ENCODE measurements at places on chromosomes 3 and 15.

DNA sequence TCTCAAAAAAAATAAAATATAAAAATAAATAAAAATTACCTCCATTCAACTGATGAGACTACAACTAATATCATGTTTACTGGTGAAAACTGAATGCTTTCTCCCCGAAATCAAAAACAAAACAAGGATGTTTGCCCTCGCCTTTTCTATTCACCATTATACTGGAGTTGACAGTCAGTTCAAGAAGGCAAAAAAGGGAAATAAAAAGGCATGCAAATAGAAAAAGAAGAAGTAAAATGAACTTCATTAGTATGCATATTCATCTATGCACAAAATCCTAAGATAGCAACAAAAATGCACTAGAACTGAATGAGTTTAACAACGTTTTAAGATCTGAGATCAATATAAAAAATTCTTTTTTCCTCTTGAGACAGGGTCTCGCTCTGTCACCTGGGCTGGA lies 72.7 kb upstream of the FAM174B start:
- no peak overlapping the region for H3K4me3 ChIP-seq
- H3K36me3 ChIP-seq = no peaks in the 10 kb centered on the region
- H3K27ac ChIP-seq = no peak overlapping the region

DNA sequence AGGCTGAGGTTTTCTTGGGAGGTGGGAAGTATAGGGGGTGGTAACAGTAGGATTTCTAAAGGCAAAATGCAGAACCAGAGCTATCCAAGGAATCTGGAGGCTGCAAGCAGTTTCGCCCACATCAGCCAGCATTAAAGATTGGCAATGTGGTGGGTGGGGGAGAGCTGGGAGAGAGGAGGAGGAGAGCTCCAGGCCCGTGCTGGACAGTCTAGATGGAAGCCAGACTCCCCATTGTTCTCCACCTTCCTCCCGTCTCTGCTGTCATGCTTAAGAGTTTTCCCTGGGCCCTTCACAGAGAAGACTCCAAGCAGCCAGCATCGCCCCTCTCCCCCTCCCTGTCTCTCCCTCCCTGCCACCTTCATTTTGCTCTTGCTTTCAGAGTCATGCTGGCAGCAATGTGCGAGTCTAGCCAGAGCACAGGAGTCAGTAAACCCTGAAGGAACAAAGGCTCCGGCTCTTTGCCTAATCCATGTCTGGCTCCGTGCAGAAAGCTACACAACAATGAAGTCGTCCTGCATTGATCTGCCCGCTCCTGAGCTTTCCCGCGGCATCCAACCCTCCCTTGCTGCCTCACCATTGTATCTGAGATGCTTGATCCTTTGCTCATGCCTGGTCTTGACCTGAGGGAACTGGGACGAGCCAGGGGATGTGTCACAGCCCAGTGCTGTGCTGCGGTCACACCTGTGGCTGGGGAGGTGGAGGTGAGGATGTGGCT lies 282.9 kb downstream of the NTRK3 start:
- no peak for ATAC-seq
- no peak overlapping the region for H3K4me3 ChIP-seq
- H3K27ac ChIP-seq = no peak overlapping the region
- H3K4me1 ChIP-seq = no peaks in the 10 kb centered on the region
- H3K27me3 ChIP-seq = no peaks in the 10 kb centered on the region
- H3K36me3 ChIP-seq = no peaks in the 10 kb centered on the region

DNA sequence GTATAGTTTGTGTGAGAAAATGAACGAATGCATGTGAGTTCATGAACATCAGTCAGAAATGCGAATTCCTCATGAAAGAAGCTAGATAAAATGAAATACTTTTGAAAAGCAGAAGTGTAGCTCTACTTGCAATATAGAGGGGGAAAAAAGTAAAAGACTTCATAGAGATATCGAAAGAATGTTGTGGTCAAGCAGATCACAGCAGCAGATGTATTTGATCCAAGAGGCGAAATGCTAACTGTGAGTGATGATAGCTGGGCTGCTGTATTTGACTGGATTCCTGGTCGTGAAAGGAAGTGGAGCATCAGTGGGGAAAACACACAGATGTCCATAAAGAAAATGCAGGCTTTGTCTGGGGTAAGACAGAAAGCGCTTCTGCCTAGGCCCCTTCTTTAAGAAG lies 112.4 kb downstream of the ADAMTSL3 start:
- no peaks in the 10 kb centered on the region for H3K4me1 ChIP-seq
- H3K36me3 ChIP-seq = no peaks in the 10 kb centered on the region

- no peak overlapping the region for H3K4me3 ChIP-seq
- H3K27ac ChIP-seq = no peak overlapping the region
- no peaks in the 10 kb centered on the region for H3K4me1 ChIP-seq
- ATAC-seq = no peak
- no peaks in the 10 kb centered on the region for H3K27me3 ChIP-seq
Observed at GRCh38 chr15:76234337-76234889, 76.9 kb downstream of the ETFA start.

- H3K27ac ChIP-seq = no peak overlapping the region
- no peaks in the 10 kb centered on the region for H3K36me3 ChIP-seq
- no peaks in the 10 kb centered on the region for H3K27me3 ChIP-seq
Observed at GRCh38 chr3:325495-325894, 128.9 kb downstream of the CHL1 start.

- no peak overlapping the region for H3K27ac ChIP-seq
- no peaks in the 10 kb centered on the region for H3K27me3 ChIP-seq
- ATAC-seq = no peak
- H3K4me1 ChIP-seq = no peaks in the 10 kb centered on the region
- H3K4me3 ChIP-seq = no peak overlapping the region
Observed at GRCh38 chr15:66896611-66897010, 168.8 kb upstream of the SMAD3 start.

GRCh38 chr15:51802593-51802992 lies 26.9 kb upstream of the TMOD3 start:
- H3K4me3 ChIP-seq = no peak overlapping the region
- no peak for ATAC-seq
- H3K27ac ChIP-seq = no peak overlapping the region
- no peaks in the 10 kb centered on the region for H3K27me3 ChIP-seq
- peaks cover 89% of the 10 kb centered on the region for H3K36me3 ChIP-seq

DNA sequence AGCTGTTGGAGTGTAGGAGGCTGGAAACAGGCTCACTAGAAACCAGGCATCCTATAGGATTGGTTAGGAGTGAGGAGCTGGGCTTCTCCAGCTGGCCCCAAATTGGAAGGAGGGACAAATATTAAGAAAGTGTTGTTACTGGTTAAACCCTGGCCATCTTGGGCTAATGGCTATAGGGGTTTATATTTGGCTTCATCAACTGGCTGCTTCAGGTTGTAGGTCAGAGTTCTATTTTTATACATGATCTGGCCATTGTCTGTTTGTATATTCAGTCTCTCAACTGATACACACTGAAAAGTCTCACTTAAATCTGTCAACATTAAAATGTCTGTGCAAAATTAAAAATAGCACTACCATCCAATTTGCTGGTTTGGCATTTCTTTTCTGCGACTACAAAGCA lies 70.2 kb upstream of the ARRDC4 start:
- H3K36me3 ChIP-seq = no peaks in the 10 kb centered on the region
- no peaks in the 10 kb centered on the region for H3K27me3 ChIP-seq
- no peak for ATAC-seq
- no peak overlapping the region for H3K27ac ChIP-seq
- no peak overlapping the region for H3K4me3 ChIP-seq

DNA sequence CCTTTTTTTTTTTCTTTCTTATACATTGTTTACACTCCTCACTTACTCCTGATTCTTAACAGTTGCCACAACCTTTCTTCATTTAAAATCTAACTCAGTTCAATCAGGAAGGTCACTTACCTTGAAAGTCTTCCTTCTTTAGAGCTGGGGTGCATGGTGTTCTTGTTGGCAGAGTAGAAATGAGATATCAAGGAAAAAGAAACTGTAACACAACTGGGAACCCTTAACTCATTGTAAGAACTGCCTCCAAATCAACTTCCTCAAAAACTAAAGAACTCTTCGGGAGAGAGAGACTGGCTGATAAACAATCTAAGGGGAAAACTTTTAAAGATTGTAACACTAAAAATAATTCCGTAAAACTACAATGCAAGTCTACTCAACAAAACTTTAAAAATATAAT lies 1.4 kb upstream of the APPL1 start:
- no peak for ATAC-seq
- no peak overlapping the region for H3K27ac ChIP-seq
- H3K4me1 ChIP-seq = no peaks in the 10 kb centered on the region
- no peaks in the 10 kb centered on the region for H3K36me3 ChIP-seq
- no peaks in the 10 kb centered on the region for H3K27me3 ChIP-seq
- no peak overlapping the region for H3K4me3 ChIP-seq

DNA sequence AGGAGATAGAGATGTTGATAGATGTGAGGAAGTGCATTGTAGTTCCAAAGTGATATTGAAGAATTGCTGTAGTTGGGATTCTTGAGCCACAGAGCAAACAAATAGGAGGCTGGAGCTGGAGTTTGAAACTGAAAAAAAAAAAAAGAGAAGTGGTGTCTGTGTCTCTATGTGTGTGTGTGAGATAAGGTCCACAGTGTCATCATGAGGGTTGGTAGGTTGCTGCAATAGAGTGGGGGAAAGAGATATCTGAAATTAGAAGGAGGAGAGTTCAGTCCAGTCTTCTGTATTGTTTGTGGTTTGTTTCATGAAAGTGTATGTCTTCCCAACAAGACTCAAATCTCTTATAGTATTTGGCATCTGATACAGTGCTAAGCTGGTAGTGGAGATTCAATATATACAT lies 37.3 kb upstream of the CACNA1D start:
- no peaks in the 10 kb centered on the region for H3K36me3 ChIP-seq
- H3K27ac ChIP-seq = no peak overlapping the region
- no peak for ATAC-seq
- H3K4me1 ChIP-seq = no peaks in the 10 kb centered on the region
- no peaks in the 10 kb centered on the region for H3K27me3 ChIP-seq
- H3K4me3 ChIP-seq = no peak overlapping the region

DNA sequence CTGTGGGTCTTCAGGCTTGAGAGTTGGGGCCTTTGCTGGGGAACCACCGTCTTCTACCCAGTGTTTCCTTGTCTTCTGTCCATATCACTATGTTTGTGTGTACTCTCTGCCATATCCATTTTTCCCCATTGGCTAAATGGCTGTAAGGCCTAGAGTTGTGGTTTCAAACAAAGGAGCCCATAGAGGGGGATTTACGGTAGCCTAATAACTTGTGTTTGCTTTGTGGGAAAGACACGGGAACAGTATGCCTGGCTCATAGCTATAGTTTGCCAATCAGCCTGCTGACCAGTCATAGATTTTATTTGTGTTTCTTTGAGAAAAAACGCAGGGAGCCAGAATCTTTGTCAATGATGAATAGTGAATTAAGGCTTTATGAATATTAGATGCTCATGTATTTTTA lies 554.8 kb downstream of the NAALADL2 start:
- no peak overlapping the region for H3K4me3 ChIP-seq
- H3K27me3 ChIP-seq = no peaks in the 10 kb centered on the region
- no peaks in the 10 kb centered on the region for H3K4me1 ChIP-seq
- ATAC-seq = no peak
- H3K27ac ChIP-seq = no peak overlapping the region
- no peaks in the 10 kb centered on the region for H3K36me3 ChIP-seq

DNA sequence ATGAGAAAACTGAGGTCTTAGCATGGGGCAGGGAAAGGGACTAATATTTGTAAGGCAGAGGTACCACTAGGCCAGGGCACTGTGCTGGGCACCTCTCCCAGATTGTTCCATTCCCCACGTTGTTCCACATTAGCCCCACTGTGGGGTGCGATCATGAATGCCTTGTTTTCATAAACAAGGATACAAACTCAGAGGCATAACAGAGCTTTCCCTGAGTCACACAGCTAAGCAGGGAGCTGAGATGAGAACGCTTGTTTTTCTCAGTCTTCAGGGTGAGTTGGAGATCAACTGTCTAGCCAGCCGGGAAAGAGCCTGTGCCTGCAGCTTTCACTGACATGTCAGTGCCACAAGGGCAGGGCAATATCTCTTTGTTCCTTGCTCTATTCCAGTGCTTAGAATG lies 47.9 kb upstream of the ITGA11 start:
- H3K4me1 ChIP-seq = no peaks in the 10 kb centered on the region
- ATAC-seq = no peak
- H3K36me3 ChIP-seq = no peaks in the 10 kb centered on the region
- no peak overlapping the region for H3K4me3 ChIP-seq

GRCh38 chr15:44662478-44663409 lies 718 bp downstream of the SPG11 start:
- no peaks in the 10 kb centered on the region for H3K36me3 ChIP-seq
- no peaks in the 10 kb centered on the region for H3K27me3 ChIP-seq
- peaks cover 8% of the 10 kb centered on the region for H3K4me1 ChIP-seq
- H3K4me3 ChIP-seq = peak overlapping the region; percentile 99

DNA sequence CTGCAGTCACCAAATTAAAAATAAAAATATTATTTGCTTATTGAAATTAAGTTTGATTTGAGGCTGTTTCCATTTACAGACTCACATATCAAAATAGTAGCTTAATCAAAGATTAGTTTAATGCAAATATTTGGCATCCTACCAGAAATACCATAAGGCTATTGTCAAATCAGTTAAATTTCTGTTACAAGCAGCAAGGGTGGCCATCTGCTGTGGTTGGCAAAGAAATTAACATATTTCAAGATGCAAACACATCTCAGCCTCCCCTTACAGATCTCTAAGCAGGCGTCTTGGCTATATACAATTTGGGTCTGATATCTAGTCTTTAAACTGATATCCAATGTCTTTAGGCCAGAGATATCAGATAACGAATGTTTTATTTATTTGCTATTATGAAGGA lies 83.2 kb upstream of the NEDD4 start:
- no peak overlapping the region for H3K4me3 ChIP-seq
- no peaks in the 10 kb centered on the region for H3K27me3 ChIP-seq
- no peaks in the 10 kb centered on the region for H3K4me1 ChIP-seq
- no peaks in the 10 kb centered on the region for H3K36me3 ChIP-seq

DNA sequence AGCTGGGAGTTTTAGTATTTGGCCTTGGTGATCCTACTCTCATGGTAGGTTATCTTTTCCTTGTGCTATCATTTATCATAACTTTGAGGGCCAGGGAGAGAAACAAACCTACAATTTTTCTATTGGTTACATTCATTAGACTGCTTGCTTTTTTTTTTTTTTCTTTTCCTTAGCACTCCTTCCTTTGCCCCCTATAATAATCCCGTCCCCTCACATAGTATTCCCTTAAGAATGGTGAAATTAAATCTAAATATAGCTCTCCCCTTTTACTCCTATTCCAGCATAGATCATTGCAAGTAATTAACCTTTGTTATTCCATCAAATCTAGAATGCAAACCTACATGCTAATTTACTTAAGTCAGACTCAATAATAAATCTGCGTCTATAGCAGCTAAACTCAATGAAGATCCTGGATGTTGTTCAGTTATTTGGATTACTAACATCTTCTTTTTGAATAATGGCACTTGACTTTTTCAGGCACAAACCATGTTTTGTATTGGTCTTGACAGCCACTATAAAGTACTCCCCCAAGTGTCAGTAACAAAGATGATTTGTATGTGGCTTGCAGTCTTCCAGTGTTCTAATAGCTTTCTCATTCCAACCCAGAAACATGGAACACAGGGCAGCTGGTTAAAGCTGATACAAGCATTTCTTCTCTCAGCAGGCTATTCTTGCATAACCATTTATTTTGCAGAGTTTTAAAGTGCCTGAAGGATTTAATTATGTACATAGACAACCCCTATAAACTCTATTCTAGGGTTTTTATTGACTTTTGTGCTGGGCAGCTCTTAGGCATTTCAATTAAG lies 420.6 kb downstream of the MECOM start:
- H3K27ac ChIP-seq = no peak overlapping the region
- H3K4me3 ChIP-seq = no peak overlapping the region
- H3K27me3 ChIP-seq = no peaks in the 10 kb centered on the region
- ATAC-seq = no peak
